ENCODE measurements at places on chromosomes 11 and 22.

DNA sequence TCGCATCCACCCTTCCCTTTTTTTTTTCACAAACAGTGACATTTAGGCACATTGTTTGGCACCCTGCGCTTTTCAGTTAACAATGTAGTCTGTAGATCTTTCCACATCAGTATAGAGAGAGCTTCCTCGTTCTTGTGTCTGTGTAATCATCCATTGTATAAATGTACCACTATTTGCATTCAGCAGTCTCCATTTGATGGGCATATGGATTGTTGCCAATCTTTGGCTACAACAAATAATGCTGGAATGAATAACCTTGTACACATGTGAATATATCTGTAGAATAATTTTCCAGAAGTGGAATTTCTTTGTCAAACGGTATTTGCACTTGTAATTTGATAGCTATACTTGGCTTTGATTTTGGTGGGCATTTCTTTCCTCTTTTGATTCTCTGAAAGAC is 17.1 kb downstream of the MPEG1 start:
- DNase-seq, result no peak

DNA sequence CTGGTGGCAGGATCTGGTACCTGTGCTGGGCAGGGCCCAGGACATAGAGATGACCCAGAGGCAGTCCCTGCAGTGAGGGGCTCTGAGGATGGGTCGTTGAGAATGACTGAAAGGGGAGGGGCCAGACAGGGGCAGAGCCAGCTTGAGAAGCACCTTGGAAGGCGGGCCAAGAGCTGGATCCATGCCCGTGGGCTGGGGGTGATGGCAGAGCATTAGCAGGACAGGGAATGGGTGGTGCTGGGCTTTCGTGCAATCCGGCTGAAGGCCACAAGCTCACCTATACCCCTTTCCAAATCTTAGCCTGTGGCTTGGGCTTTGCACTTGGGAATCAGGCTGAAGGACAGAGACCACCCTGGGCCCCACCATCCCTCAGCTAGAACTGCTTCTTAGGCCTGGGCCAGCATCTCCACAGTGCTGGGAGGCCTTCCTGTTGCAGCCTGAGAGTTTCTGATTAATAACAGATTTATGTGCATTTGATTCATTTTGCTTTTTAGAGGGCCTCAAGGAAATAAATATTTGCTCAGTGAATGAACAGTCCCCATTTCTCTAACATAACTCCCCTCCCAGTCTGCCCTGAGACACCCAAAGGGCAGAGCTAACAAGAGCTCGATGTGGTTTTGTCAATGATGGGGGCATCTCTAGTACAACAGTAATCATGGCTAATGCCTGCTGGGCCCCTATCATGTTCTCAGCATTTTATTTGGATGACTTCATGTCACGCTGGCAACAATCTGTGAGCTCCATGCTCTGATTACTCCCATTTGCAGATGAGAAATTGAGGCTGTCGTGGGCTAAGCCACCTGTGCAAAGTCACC is 39.3 kb downstream of the RIBC2 start:
- no peak for DNase-seq

GRCh38 chr11:131913267-131913666 is 542.9 kb downstream of the NTM start:
- DNase-seq, result no peak

GRCh38 chr22:26576026-26576680 is 13.8 kb downstream of the TPST2 start:
- DNase-seq, result no peak

All from hematopoietic multipotent progenitor cell treated with erythropoietin and hydrocortisone succinate and interleukin-3 and kit ligand, for 4 days (in vitro differentiated cells).